ENCODE measurements at places on chromosomes 1 and 21. TPM values are rescaled to one million over a fixed set of nuclear protein-coding genes. Genes with fewer than 3 reads are reported as not detected.

APCS gene
- not detected for total RNA-seq

MANEAL gene
- total RNA-seq = 10.2 TPM

KLHL17 gene
- total RNA-seq = 8.6 TPM

NGF gene
- 3.6 TPM for total RNA-seq

TMEM81 gene
- 1.5 TPM for total RNA-seq

TAS1R3 gene
- total RNA-seq = 0.42 TPM

DNA sequence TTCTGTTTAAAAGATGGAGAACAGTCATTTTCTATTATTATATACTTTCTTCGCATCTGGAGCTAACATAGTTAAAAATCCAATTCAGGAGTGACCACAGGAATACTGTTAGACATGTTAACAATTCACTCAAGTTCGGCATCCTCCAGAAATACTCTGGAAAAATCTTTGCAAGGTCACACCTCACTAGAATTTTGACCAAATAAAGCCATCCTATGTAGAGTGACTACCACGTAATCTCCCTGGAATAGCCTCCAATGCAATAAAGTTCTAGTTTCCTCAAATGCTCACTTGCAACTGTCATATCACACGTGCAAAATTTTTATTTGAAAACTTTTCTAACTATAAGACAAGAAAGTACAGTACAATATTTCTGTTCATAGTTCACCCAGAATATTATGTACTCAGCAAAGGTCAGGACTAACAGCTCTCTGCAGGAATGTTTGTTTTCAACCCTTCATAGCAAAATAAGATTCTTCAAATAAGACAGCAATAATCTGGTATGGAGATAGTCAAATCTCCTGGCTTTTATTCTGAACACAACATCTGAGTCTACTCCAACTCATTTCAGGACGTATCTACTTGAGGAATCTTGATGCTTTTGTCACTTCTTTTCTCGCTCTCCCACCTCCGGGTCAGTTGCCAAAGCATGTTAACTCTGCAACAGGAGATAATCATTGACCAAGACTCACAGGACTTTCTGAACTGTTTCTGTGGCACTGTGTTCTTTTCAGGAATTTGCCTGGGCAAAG, 82.6 kb downstream of the GDAP2 start:
- DNase-seq = no peak

GRCh38 chr1:29630756-29631155, 394.4 kb downstream of the PTPRU start:
- peak; percentile 10 for DNase-seq

GRCh38 chr1:236275586-236275985, 6.2 kb downstream of the ERO1B start:
- no peak for DNase-seq

- no peak for DNase-seq
Measured at GRCh38 chr1:229169399-229169798, 101.5 kb upstream of the RAB4A start.

DNA sequence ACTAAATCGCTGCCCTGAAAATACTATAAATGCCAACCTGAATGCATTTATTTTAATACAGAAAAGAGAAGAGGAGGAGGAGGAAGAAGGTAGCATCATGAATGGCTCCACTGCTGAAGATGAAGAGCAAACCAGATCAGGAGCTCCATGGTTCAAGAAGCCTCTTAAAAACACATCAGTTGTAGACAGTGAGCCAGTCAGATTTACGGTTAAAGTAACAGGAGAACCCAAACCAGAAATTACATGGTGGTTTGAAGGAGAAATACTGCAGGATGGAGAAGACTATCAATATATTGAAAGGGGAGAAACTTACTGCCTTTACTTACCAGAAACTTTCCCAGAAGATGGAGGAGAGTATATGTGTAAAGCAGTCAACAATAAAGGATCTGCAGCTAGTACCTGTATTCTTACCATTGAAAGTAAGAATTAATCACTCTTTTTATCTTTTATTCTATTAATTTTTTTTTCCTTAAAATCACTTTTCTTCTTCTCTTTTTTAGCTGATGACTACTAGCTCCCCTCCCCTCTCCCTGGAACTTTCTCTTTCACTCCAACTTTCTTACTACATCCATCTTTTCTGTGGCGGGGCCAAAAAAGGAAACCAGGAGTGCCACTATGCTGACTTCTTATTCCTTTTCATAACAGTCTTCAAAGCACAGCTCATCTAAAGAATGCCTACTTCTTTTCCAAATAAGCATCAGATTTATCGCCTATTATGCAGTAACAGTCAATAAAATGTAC, 36.3 kb downstream of the FUBP1 start:
- no peak for DNase-seq

GRCh38 chr1:203371288-203371687, 20.4 kb upstream of the FMOD start:
- no peak for DNase-seq

DNA sequence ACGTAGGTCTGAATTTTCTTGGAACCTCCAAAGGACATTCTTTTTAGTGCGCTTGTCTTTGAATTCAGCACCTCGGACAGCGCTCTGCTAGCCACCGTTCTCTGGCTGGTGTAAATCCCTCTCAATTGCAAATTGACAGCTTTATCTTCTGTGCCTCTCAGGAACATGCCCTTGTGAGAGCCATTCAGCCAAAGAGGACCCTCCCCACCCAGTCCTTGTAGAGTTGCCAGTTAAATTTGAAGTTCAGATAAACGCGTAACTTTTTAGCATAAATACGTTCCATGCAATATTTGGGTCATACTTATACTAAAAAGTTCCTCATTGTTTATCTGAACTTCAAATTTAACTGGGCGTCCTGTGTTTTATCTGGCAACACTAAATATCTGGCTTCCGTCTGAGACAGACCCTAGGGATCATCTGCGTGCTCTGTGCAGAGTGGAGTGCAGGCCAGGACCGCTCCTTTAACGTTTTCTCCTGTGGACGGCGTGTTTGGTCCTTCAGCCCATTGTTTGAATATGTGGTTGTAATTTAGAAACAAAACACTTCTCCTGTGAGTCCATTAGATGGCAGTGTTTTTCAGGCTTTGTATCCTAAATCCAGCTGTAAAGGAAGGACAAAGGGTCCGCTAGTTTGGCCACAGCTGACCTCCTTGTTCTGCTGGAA, 7.0 kb downstream of the KCNAB2 start:
- peak; percentile 68 for DNase-seq

DNA sequence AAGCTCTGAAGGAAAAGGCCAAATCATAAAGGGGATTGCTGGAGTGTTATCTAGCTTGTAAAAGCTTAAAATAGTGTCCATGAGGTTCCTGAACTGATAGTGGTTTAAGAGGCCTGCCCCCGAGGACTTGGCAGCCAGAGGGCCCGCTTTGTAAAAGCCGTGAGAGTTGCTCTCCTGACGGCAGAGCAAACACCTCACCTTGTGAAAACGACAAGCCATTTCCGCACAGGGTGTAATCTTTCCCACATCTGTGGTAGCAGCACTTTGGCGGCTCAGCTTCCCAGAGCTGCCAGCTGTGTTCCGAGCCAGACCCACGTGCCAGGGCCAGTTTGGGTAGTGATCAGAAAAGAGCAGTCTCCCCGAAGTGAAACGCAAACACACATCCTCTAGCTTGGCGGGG, 37.0 kb downstream of the SERBP1 start:
- DNase-seq = no peak

- DNase-seq = no peak
Measured at GRCh38 chr1:224670506-224670905, 54.4 kb downstream of the CNIH3 start.

DNA sequence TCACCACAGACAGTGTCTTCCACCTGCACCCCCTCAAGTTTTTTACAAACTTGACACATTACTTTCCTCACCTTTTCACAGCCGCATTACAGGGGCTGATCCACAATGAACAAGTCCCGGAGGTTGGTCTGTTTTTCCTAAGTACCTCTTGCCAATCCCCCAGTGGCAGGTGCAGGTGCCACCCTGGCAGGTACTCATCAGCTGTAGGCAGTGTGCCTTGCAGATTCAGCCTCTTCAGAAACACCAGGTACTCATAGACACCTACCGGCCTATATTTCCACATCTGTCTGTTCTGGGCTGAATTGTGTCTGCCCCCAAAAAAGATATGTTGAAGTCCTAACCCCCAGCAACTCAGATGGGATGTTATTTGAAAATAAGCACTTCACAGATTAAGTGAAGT, 81.4 kb upstream of the CNIH3 start:
- DNase-seq = peak; percentile 18

GRCh38 chr1:246768403-246769020, 44.3 kb downstream of the SCCPDH start:
- DNase-seq = no peak

GRCh38 chr1:19476450-19477190, 8.7 kb downstream of the CAPZB start:
- no peak for DNase-seq

DNA sequence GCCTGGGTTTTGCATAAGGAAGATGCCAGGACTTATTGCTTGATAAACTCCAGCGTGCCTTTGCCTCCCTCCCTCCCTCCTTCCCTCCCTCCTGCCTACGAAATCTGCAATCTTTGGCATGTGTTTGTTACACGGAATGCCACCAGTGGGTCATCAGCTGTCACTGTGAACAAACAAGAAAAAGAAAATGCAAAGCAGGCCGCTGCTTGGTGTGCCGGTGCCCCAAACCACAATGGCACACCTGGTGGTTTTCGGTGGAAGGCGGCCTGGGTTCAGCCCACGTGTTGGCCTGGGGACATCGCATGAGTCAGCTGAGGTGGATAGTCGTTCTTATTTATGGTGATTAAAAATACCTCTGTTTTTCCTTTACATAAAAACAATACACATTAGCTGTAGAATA, 16.3 kb upstream of the IFNLR1 start:
- peak; percentile 80 for DNase-seq

GRCh38 chr21:43034826-43035225, 40.8 kb downstream of the CBS start:
- no peak for DNase-seq

GRCh38 chr1:15323351-15323988, 76.4 kb downstream of the FHAD1 start:
- DNase-seq = peak; percentile 78

DNA sequence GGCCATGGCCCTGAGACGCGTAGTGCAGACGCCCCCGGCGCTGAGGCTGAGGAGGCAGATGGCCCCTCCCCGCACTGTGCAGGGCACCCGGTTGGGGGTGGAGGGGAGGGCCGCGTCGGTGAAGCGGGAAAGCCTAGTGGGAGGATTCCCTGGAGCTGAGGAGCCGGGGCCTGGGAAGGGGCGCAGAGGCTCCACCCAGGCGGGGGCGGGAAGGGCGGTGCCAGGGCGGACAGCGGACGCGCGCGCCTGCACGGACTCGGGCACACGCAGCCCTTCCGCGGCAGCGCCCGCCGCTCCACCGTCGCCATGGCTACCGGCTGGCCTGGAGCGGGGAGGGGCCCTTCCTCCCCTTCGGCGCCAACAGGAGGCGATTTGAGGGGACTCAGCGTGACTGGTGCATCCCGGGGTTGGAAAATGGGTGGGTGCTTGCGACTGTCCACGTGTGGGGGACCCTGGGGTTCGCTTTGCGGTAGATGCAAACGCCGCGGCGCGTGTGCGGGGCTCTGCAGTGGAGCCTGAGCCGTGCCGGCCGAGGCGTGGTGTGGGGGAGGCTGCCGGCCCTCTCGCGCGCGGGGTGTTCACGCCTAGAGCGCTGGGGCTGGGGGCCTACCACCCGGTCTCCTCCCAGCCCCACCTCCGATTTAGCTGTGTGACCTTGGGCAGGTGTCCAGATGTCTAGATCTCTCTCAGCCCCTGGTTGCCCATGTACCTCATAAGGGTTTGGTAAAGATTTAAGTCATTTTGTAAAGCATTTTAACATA, 35.1 kb downstream of the PTPRF start:
- peak; percentile 66 for DNase-seq

- no peak for DNase-seq
Measured at GRCh38 chr1:217392441-217392840, 238.4 kb downstream of the GPATCH2 start.

- no peak for DNase-seq
Measured at GRCh38 chr1:96992871-96993270, 271.3 kb downstream of the PTBP2 start.

DNA sequence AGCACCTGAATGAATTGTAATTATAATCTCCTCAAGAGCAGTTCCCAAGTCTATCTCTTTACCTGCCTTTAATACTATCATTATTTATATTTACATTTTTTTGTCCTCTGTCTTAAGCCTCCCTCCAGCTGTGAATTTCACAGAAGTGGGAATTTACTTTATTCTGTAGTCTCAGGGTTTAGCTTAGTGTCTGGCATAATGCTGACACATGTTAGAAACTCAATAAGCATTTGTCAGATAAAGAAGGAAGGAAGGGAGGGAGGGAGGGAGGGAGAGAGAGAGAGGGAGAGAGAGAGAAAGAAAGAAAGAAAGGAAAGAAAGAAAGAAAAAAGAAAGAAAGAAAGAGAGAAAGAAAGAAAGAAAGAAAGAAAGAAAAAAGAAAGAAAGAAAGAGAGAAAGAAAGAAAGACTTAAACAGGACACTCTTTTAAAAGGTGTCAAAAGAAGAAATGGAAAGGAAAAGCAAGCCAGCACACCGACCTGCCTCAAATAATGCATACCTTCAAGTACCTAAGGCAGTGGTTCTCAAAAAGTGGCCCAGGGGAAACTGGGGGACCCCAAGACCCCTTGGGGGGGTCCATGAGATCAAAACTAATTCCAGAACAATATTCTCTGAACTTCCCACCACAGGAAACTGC, 1.8 kb upstream of the PGLYRP4 start:
- DNase-seq = no peak

DNA sequence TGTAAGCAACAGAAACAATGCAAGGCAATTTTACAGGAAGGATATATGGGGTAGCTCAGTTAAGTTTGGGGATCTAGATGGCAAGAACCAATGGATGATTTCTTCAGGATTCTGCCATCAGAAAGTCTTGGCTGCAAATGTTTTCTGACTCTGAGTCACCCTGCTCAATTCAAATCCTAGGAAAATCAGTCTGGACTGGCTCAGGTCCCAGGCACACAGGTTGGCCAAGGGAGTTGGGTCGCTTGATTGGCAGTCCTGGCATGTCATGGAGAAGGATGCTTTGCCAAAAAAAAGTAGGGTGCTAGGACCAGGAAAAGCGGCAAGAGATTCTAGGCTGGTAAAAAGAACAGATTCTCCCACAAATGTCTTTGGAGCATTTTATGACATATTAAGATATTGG, 28.9 kb upstream of the S1PR1 start:
- DNase-seq = no peak

DNA sequence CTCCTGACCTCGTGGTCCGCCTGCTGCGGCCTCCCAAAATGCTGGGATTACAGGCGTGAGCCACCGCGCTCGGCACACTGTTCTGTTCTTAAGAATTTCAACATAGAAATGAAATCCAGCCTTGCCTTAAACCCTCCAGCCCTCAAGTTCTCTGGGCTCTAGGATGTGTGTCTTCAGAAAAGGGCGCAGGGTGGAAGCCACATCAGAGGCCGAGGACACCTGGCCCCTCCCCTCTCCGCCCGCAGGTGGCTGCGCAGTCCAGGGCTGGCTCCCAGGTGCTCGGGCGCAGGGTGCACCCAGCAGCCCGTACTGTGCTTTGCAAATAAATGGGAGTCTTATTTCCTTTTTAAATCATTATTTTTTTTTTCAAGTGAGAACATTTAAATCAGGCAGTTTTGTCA, 2.0 kb upstream of the C1orf174 start:
- no peak for DNase-seq

- DNase-seq = no peak
Measured at GRCh38 chr1:232110281-232111090, 483.9 kb downstream of the DISC1 start.

GRCh38 chr1:18666317-18666920, 35.8 kb downstream of the PAX7 start:
- peak; percentile 75 for DNase-seq
